ENCODE measurements at places on chromosomes 12 and 14.
A peak's percentile ranks its signal among the peaks of the same experiment; 100 is the strongest.

- DNase-seq, result peak; percentile 73
Measured at GRCh38 chr14:29749327-29749726, 178.3 kb downstream of the PRKD1 start.

- no peak for DNase-seq
Measured at GRCh38 chr14:49033131-49033530, 553.0 kb downstream of the RPS29 start.

- DNase-seq, result no peak
Measured at GRCh38 chr12:92356425-92356824, 210.8 kb upstream of the BTG1 start.

DNA sequence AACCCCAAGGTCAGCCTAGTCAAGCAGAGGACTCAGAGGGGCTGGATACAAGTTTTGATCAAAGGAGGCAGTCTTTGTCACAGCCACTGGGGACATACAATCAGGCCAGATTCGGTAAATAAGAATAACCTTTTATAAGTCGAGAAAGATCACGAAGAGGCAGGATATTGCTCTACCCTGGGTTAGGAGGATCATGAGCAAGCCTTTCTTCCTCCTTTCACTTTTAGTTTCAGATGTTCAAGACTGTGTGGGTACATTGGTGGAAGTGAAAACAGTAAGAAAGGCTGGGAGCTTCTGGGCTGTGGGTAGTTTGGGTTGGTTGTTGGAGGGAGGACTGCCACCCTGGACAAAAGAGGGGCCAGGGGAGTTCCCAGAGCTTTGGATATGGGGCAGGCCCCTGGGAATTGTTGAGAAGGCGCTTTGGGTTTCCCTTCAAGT is 127.7 kb downstream of the SNAPC1 start:
- no peak for DNase-seq

DNA sequence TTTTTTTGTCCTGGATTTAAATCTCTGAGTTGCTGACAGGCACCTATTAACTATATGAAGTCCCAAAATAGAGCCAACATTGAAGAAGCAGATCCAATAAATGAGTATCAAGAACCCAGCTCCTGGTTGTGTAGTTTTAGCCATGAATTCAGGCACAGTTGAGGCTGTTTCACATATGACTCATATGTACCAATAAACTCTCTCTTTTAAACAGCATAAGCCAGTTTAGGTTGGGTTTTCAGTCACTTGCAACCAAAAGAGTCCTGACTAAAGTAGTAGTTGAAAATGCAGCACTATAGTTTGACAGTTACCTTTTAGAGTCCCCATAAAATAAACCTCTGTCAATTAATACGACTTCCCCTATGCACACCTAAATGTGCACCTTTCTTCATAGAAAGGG is 389.9 kb downstream of the RPS29 start:
- no peak for DNase-seq

DNA sequence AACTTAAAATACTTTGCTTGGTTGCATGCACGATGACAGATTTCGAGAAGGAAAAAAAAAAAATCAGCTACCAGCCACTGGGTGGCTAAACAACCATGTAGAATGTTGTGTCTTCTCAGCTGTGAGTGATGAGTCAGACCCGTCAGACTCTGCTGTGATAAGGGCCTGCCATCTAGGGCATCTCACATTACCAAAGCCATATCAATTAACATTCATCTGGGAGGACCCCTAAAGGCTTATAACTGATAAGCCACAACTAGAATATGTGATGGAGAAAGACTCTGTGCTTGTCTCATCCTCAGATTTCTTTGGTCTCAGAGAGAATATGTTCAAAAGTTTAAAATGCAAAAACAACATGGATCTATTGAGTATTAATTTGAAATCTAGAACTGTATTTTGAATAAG is 111.5 kb downstream of the PAX9 start:
- DNase-seq, result peak; percentile 49

- peak; percentile 15 for DNase-seq
Measured at GRCh38 chr14:70567791-70568190, 32.7 kb downstream of the MED6 start.

GRCh38 chr14:22556021-22556989 is 32.7 kb downstream of the DAD1 start:
- no peak for DNase-seq

GRCh38 chr14:62592877-62593276 is 452.4 kb downstream of the KCNH5 start:
- DNase-seq, result peak; percentile 5

- no peak for DNase-seq
Measured at GRCh38 chr12:51009056-51009440, 17.1 kb downstream of the SLC11A2 start.

DNA sequence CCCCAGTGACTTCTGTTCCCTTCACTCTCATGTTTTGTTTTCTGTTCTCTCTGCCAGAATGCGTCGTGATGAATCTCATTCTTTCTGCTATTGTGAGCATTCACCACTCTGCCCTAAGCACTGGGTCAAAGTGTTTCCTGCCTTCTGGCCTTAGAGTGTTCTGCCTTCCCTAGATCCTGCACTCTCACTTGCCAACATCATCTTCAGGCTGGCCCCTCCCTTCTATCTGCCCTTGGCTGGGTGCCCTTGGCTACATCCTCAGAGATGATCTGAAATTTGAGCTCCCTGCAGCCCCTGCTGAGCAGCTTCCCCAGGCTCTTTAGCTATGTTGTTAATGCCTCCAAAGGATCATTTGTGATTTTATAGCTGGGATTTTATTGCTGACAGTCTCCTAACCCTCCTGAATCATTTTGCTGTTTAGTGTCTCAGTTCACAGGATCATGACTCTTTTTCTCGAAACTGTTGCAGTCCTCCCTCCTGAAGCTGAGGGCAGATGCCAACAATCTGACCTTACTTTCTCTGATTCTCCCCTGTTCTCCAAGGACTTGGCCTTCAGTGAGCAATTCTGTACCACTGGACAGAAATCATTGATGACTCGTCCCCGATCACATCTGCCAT is 4.5 kb downstream of the DHRS2 start:
- peak; percentile 70 for DNase-seq

DNA sequence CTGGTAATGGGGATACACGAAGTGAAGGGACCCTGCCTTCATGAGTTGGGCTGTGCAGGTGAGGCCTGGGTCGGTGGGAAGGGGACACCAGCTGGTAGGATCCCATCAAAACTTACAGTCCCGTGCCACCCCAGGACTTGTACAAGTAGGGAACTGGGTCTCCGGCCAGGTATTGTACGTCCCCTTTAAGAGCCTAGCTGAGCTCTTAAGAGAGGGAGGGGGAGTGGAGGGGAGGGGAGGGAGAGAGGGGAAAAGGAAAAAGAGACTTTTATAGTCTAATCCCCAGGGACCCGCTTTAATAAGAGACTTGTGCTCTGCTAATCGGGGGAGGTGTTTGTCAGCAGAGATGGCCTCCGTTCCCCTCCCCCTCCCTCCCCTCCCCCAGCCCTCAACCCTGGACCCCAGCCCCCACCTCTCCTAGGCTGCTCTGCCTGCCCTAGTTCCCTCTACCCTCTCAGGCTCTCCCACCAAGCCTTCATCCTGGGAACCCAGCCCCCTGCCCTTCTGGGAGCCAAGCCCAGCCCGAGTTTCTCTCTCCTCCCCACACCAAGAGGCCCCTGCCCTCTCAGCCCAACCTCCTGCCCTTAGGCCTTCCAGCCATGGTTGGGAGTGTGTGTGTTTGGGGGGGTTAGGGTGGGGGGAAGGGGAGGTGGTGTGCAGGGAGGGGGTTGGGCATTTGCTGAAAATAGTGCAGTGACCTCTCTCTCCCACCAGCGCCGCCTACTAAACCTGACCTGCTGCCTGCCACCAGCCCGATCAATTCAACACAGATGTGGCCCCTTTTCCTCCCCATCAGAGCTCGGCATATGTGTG is 2.6 kb downstream of the GDF11 start:
- peak; percentile 58 for DNase-seq

- peak; percentile 30 for DNase-seq
Measured at GRCh38 chr14:102362084-102362483, 606 bp downstream of the CINP start.

- DNase-seq, result no peak
Measured at GRCh38 chr14:103638594-103638993, 9.6 kb downstream of the KLC1 start.

DNA sequence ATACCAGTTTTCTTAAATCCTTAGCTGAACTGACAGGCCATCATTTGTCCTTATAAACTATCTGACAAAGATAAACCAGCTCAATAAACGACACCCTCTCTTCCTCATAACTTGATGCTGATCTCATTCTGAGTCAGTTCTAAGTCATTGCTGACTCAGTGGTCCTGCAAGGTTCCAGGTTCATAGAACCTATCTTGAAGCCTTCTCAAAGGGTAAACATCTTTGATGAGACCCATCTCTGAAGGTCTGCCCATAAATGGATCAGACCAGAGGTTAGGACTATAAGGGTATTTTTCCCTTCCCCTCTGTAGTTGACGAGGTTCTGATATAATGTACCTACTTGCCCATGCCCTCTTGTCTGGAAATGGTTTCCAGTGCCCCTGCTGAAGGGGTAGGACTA is 11.9 kb downstream of the NAA25 start:
- DNase-seq, result peak; percentile 86

- no peak for DNase-seq
Measured at GRCh38 chr12:99343960-99344359, 303.6 kb upstream of the GARIN6 start.

GRCh38 chr14:103057028-103057371 is 349 bp downstream of the CDC42BPB start:
- peak; percentile 8 for DNase-seq

DNA sequence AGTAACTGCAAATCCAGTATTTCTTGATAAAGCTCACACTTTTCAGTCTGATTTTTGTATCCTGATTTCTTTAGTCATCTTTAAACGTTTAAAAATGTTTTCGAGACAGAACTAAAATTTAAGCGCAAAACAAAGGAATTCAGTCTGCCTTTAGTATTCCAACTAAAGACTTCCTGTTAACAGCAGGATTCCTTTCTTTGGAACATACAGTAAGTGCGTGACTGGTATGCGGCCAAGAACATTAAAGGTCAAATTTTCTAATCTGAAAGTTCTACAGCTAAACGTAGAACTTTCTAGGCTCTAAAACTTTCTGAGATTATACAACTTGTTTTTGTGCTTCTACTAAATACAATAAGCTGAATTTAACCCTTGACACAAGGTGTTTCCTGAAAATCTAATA is 9.9 kb downstream of the SAV1 start:
- peak; percentile 78 for DNase-seq

- no peak for DNase-seq
Measured at GRCh38 chr14:65943916-65944410, 531.4 kb downstream of the FUT8 start.

DNA sequence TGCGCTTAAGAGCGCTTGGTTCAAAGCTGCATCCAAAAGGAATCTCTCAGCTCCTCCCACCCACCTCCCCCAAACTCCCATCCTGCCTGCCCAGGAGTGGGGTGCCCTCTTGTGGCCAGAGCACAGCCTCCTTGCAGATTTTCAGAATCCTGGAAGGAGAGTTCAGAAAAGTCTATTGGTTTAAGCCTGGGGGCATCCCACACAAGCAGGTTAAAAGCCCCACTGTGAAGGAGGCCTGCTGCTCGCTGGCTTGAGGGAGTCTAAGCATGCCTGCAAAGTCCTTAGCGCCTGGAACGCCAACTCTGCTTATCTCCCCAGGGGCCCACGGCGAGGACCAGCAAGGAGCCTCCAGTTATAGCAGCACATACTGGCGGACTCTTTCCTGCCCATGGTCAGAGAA is 297.1 kb downstream of the KSR2 start:
- DNase-seq, result peak; percentile 57

- no peak for DNase-seq
Measured at GRCh38 chr14:100389497-100390104, 66.5 kb downstream of the SLC25A47 start.

DNA sequence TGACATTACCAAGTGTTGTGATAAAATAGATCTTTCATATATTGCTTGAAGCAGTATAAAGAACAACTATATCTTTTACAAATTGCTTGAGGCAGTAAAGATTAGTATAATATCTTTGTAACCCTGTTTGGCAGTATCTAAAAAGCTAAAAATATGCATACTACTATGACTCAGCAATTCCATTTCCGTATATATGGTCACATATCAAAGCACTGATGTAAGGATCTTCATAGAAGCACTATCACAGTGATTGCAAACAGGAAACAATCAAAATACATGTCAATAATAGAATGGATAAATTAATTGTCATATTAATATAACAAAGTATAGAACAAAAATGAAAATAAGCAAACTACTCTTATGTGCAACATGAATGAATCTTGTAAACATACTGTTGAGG is 158.4 kb upstream of the IGF1 start:
- DNase-seq, result peak; percentile 76

DNA sequence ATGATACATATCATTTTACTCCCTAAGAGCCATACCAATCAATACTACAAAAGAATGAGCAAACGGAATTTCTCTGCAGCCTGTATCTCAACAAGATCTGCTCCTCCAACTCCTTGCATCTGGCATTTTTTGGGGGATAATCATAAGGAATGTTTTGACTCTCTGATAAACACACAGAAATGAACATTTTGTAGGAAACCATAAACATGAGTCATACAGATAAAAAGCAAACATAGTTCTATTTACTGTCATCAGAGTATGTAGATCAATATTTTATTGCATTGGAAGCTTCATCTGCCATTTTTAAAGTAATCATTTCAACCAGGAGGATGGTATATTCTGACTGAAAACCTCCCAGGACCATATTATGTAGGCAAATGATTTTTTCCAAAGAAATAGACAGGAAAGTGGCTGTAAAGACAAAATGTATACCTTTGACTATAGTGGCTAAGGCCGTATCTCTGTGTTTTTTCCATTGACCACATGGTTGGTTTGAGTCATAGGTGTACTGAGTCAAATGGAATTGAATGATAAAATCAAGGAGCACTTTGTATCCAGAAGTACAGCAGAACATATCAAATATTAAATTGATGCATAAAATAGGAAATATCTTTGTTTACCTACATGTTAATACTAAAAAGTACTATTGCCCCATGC is 32.4 kb upstream of the CD69 start:
- peak; percentile 72 for DNase-seq

DNA sequence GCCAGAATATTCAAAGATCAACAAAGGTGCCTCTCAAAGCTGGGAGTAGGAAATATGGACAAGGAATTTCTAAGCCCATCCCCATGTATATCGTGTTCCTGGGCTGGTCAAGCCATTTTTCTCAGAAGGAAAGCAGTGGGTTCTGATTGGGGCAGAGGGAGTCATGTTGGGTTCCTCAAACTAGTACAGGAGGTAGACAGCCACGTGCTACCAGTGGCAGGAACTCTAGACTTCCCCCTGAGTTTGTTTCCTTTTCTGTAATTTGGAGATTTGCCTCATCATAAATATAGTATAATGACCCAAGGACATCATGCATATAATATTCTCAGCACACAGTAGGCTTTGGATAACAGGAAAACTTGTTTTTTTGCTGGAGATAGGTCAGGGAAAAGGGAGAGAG is 16.4 kb upstream of the PLEKHH1 start:
- no peak for DNase-seq

All from fibroblast of skin of back (primary cell).